ENCODE measurements at places on chromosomes 2 and 18. TPM values are rescaled to one million over a fixed set of nuclear protein-coding genes. Genes with fewer than 3 reads are reported as not detected.

GRCh38 chr2:144438801-144439631, 80.9 kb downstream of the ZEB2 start:
- no peak for ATAC-seq

CABLES1 gene
- total RNA-seq: 13.7 TPM

- ATAC-seq: no peak
Observed at GRCh38 chr2:216348756-216349308, 23.5 kb downstream of the MARCHF4 start.

- ATAC-seq: no peak
Observed at GRCh38 chr2:120659275-120659977, 76.2 kb upstream of the GLI2 start.

- no peak for ATAC-seq
Observed at GRCh38 chr2:184654945-184655344, 56.6 kb downstream of the ZNF804A start.

DNA sequence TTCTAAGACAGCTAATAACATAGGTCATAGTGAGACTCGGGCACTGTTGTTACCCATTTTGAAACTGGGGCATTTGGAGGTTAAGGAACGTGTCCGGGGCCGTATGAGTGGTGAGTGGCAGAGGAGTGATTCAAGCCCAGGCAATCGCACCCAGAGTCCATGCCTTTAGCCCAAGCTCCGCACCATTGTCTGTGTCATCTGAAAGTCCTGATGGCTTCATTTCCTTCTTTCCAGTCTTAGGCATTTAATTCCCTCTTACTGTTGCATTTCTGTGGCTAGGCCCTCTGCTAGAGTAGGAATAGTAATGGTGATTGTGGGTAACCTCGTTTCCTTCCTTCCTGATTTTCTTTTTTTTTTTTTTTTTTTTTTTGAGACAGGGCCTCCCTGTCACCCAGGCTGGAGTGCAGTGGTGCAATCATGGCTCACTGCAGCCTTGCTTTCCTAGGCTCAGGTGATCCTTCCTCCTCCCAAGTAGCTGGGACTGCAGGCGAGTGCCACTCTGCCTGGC, 49.8 kb upstream of the ASB1 start:
- ATAC-seq: no peak

GRCh38 chr2:54649633-54650032, 73.8 kb upstream of the EML6 start:
- no peak for ATAC-seq

TRIM54 gene
- 0.31 TPM for total RNA-seq

UBE2F gene
- 85.0 TPM for total RNA-seq

- no peak for ATAC-seq
Observed at GRCh38 chr2:15363142-15363541, 198.0 kb downstream of the NBAS start.

CRACDL gene
- 0.94 TPM for total RNA-seq

GRCh38 chr2:47065771-47066380, 89.2 kb downstream of the STPG4 start:
- ATAC-seq: peak; percentile 8

DNA sequence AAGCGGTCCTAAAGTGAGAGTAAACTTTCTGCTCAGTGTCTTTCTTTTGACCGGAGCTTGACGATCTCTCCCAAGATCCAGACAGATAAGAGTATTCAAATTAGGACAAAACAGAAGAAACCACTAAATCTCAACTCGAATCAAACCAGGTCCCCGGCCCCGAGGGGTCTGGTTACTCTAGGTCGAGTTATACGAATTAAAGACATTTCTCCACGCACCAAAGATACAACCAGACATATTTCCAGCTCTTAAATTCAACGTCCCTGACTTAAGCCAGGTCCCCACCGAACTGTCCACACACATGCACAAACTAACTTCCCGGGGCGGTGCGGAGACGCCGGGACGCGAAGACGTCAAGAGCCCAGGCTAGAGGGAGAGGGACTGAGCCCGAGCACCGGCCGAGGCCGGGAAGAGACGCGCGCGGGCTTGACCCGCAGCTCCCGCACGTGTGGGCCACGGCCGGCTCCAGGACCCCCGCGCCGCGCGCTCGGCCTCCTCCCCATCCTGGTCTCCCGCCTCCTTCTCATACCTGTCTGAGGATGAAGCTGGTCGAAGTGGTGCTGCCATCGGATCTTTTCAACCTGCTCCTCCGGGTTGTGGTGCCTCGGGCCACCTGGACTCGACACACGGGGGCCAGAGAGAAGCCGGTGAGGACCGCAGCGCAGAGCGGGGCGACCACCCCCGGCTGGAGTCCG, 896 bp downstream of the CACNB4 start:
- peak; percentile 59 for ATAC-seq

CDK15 gene
- 1.8 TPM for total RNA-seq

VWC2L gene
- total RNA-seq: not detected

DNA sequence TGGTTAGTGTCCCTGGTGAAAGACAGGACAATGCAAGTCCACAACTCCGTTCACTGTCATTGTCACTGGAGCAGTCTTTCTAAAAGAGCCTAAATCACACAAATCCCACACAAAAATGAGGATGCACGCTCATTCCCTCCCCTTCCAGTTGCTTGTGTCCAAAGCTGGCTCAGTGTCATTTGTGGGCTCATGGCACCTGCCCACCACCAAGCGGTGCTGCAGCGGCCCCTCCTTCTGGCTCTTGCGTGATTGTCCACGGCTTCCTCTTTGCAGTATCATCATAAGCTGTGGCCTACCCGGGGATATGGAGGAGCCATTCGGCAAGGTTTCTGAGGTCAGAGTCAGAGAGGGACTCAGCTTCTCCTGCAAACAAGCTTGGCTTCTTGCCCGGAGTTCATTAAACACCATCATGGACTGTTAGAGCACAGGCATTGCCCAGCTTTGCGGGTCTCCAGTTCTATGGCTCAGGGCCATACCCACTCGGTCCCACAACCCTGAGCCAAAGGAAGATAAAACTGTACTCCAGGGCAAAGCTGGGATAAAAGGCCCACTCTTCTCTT, 179.4 kb upstream of the AGAP1 start:
- no peak for ATAC-seq

GRCh38 chr2:183029219-183029618, 9.0 kb downstream of the NCKAP1 start:
- ATAC-seq: no peak

CHRNG gene
- not detected for total RNA-seq

DNA sequence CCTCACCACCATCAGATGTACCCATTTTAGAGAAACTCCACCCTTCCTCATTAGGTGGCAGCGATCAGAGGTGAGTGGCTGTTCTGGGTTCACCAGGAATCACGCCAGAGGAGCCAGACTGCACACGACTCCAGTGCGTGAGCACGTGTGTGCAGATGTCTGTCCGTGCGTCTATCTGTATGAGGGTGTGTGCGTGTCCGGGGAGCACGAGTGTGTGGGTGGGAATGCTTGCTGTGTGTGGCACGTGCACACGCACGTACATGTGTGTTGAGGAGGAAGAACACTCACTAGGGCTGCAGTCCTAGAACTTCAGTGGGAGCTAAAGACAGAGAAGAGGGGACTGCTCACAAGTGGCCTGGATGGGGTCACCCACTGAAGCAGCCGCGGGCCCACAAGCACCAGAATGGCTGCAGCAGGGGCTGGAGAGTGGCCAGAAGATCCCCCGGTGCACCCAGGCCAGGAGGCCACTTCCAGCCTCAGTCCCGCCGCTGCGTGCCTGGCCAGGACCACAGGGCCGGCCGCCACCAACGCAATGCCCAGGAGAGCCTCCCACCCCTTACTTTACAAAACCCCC, 13.9 kb downstream of the HDAC4 start:
- ATAC-seq: no peak

GRCh38 chr2:148102641-148103040, 81.8 kb downstream of the MBD5 start:
- no peak for ATAC-seq

HRH4 gene
- total RNA-seq: 0.15 TPM

- no peak for ATAC-seq
Observed at GRCh38 chr2:6080932-6081753, 389.0 kb downstream of the SOX11 start.

GLI2 gene
- total RNA-seq: 9.3 TPM

- ATAC-seq: no peak
Observed at GRCh38 chr2:181528441-181528840, 71.3 kb downstream of the ITGA4 start.

- ATAC-seq: no peak
Observed at GRCh38 chr2:227610123-227610522, 4.5 kb downstream of the SCYGR3 start.

- no peak for ATAC-seq
Observed at GRCh38 chr2:227828477-227828912, 14.9 kb downstream of the CCL20 start.

- no peak for ATAC-seq
Observed at GRCh38 chr18:66271962-66272361, 331.9 kb downstream of the CDH19 start.

DNA sequence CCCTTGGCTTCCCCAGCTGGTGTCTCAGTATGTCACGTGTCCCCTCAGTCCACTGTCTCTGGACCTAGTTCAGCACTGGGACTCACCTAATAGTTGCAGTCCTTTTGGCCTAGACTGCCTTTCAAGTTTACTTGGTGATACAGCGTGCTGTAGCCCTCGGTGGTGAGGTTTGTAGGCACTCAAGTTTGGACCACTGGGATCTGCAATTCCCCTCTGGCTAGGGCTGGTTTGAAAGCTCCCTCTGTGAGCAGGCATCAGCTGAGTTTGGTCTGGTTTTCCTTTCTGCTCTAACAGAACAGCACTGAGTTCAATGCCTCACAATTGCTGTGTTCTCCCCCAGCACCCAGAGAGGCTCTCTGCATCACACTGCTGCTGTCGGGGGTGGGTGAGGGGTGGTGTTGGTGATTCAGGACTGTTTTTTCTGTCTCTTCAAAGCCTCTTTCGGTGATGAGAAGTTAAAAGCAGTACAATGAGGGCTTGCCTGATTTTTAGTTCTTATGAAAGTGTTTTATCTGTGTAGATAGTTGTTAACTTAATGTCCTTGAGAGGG, 494.2 kb downstream of the TDRD15 start:
- ATAC-seq: no peak

- ATAC-seq: no peak
Observed at GRCh38 chr2:54767921-54768320, 44.5 kb downstream of the EML6 start.

DNA sequence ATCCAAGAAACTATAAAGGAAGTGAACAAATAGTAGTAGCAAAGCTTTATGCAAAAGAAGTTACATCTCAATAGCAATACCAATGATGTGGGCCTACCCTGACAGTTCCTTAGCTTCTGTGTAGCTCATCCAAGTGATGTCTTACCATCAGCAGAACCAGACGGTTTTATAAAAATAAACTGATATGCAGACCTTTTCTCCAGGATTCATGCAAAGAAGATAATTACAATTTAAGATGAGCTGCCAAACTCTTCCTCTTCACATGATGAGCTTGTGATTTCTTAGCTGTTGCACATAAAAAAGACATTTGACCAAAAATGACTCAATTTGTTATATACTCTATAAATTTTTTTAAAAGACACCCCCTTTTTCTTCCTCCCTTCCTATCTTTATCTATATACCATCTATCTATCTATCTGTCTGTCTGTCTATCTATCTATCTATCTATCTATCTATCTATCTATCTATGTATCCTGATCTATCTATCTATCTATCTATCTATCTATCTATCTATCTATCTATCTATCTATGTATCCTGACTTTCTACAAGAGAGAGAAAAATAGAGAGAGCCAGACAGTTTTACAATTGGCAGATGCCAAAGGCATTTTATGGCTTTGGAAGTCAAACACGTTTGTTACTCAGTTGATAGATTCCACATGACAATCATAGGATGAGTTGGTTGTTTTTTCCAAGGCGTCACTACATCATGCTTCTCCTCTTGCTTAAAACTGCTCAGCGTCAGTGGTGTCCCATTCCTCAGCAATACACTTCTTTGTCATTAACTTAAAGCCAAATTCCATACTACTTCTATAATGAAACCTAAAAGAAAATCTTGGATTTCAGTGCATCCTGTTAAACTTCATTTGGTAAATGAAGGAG, 65.9 kb upstream of the ACTR3 start:
- ATAC-seq: no peak

GRCh38 chr2:86441392-86441881, 266 bp downstream of the KDM3A start:
- no peak for ATAC-seq

EFHD1 gene
- total RNA-seq: 22.5 TPM

ALLC gene
- total RNA-seq: not detected

- no peak for ATAC-seq
Observed at GRCh38 chr2:71125506-71126294, 4.3 kb downstream of the MCEE start.

DNA sequence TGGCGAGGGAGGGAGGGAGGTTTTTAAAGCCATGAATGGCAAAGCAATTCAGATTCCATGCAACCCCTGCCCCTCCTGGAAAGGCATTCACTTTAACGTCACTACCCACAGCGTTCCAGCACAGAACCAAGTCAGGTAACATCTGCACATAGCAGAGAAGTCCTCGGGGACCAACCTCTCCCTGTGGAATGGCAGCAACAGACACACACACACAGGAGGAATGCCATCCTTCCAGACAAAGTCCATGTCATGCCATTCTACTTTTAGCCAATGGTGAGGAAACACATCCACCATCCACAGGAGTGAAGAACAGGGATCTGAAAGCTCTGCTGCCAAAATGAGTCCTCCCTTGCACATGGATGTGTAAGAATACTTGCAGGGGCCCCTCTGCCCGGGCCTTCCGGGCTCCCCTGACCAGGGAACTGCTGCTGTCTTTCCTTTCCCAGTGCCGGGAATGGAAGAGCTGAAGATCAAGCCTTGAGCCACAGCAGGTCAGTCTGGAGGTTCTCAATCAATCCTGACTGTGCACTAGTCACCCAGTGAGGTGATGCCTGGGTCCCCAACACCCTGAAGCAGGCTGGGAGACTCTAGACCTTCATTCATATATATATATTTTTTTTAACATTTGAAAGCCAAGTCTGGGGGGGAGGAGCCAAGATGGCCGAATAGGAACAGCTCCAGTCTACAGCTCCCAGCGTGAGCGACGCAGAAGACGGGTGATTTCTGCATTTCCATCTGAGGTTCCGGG, 63.7 kb downstream of the UXS1 start:
- ATAC-seq: no peak

DNA sequence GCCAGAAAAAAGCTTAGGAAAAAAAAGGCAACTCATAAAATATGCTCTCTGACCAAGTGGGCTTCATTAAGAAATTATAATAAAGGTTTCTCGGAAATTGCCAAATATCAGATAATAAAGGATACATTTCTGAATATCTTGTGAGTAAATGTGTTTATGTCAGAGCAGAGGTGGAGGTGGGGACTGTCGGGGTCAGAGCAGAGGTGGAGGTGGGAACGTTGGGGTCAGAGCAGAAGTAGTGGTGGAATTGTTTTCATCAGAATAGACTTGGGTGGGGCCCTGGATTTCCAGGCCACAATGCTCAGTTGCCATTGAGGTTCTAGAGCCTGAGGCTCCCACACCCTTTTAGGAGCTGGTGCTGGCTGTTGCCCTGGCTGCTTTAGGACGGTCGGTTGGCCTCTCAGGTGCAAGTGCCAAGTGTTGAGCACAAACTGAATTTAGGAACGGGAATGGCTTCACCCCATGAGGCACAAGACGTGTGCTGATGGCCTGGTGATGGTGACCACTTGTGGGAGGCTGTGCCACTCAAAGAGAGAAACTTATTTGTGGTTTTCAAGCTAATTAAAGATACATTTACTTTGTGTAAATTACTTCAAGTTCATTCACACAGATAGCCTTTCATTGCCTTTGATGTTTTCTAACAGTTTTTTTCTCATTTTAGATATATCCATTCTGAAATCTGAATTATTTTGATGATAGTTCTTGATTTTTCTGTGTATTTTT, 131.5 kb downstream of the ATP9B start:
- ATAC-seq: peak; percentile 87
